ENCODE measurements at places on chromosomes 2 and 18.

- DNase-seq = no peak
- peaks cover 51% of the 10 kb centered on the region for H3K27me3 ChIP-seq
- peaks cover 2% of the 10 kb centered on the region for H3K4me1 ChIP-seq
- no peak overlapping the region for H3K4me3 ChIP-seq
- no peak overlapping the region for H3K27ac ChIP-seq
- H3K36me3 ChIP-seq = no peaks in the 10 kb centered on the region
Observed at GRCh38 chr2:176178757-176179295, 9.6 kb upstream of the HOXD1 start.

GRCh38 chr2:10002109-10002508, 41.2 kb upstream of the KLF11 start:
- H3K4me3 ChIP-seq = no peak overlapping the region
- H3K36me3 ChIP-seq = no peaks in the 10 kb centered on the region
- H3K27me3 ChIP-seq = no peaks in the 10 kb centered on the region

DNA sequence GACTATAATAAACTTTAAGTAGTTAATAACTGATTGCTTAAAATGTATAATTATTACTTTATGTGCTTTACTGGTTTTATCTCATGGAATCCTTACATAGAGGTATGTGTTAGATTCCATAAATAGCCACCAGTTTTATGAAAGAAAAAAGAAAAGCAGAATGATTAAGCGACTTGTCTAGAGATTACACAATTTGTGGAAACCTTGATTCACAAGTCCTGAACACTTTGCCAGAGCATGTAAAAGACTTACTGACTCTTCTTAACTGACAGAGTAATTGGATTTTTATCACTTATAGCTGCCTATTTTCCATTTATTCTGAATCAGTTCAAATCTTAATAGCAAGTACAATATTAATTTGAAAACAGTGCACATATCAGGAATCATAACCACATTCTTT, 448.7 kb upstream of the NETO1 start:
- no peaks in the 10 kb centered on the region for H3K4me1 ChIP-seq
- no peaks in the 10 kb centered on the region for H3K36me3 ChIP-seq
- no peaks in the 10 kb centered on the region for H3K27me3 ChIP-seq
- DNase-seq = no peak
- no peak overlapping the region for H3K27ac ChIP-seq

DNA sequence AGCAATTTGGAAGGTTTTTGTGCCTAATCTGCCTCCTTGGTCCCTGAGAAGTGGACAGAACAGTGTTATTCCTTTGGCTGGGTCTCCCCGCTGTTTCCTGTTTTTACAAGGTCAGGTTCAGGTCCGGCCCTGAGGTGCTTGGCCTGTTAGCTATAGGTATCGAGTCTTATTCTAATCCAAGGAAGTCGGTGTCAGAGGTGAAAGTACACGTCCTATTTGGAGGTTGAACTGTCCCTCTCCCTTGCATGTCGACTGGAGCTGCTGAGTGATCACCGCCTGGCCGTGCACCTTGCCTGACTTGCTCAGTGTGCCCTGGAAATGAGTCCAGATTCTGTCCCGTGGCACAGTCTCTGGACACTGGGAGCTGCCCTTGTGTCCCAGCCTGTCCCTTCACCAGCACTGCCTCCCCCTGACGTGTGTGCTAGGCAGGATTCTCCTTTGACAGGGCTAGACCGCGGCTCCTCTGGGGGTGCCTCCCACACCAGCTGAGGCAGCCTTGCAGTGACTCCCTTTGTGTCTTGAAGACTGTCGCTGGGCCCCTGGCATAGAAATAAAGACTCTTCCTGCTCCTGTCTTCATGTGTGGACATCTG, 65.7 kb upstream of the RBM44 start:
- H3K27ac ChIP-seq = no peak overlapping the region
- peak; percentile 45 for DNase-seq
- H3K4me3 ChIP-seq = no peak overlapping the region
- H3K27me3 ChIP-seq = no peaks in the 10 kb centered on the region
- peaks cover 11% of the 10 kb centered on the region for H3K4me1 ChIP-seq

DNA sequence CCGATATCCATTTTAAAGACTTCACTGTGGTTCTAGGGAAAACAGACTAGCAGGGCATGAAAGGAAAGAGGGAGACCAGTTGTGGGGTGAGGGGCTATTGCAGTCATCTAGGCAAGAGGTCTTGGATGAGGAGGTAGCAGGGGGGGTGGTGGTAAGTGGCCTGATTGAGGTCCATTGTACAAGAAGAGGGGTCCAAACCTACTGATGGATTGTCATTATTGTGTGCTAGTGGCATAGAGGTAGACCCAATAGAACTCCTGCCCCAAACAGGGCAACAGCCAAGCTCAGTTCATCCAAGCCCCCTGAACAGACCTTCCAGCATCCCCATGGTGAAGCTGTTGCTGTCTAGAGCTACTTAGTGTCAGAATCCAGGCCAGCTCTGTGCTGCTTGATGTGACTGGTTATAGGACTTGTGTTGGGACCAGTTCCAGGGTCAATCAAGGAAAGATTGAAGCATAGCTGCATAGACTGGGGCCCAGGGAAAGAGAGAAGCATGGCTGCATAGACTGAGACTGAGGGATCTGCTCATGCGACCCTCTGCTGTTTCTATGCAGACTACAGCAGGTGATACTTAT, 7.0 kb downstream of the ASAP2 start:
- DNase-seq = no peak
- peaks cover 3% of the 10 kb centered on the region for H3K4me1 ChIP-seq
- no peaks in the 10 kb centered on the region for H3K36me3 ChIP-seq

- no peak overlapping the region for H3K27ac ChIP-seq
- no peak for DNase-seq
- H3K4me3 ChIP-seq = no peak overlapping the region
- H3K36me3 ChIP-seq = no peaks in the 10 kb centered on the region
Observed at GRCh38 chr18:26460449-26461091, 87.8 kb downstream of the KCTD1 start.

DNA sequence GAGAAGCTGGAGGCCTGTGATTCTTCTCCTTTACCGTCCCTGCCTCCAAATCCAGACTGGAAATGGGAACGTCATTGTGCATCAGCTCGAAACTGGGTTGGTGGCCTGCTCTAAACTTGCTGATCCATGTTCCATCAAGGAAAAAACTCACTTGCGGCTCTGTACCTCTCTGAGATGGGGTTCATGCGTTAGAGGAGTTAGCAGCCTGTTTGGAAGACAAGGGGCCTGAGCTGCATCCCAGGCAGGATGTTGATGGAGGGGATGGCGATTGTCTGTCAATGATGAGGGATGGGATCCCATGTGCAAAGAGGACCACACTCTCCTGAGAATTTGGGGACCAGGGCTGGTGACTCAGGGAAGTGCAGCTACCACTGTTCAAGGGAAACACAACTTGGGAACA, 26.0 kb downstream of the TWIST2 start:
- no peaks in the 10 kb centered on the region for H3K36me3 ChIP-seq
- H3K4me3 ChIP-seq = no peak overlapping the region
- no peaks in the 10 kb centered on the region for H3K27me3 ChIP-seq
- H3K4me1 ChIP-seq = no peaks in the 10 kb centered on the region
- no peak overlapping the region for H3K27ac ChIP-seq
- no peak for DNase-seq

GRCh38 chr2:99948010-99948409, 194.4 kb downstream of the AFF3 start:
- H3K36me3 ChIP-seq = no peaks in the 10 kb centered on the region
- H3K27ac ChIP-seq = no peak overlapping the region
- no peaks in the 10 kb centered on the region for H3K27me3 ChIP-seq

GRCh38 chr2:213185147-213185822, 33.9 kb upstream of the IKZF2 start:
- no peak for DNase-seq
- H3K4me1 ChIP-seq = no peaks in the 10 kb centered on the region
- H3K27ac ChIP-seq = no peak overlapping the region

DNA sequence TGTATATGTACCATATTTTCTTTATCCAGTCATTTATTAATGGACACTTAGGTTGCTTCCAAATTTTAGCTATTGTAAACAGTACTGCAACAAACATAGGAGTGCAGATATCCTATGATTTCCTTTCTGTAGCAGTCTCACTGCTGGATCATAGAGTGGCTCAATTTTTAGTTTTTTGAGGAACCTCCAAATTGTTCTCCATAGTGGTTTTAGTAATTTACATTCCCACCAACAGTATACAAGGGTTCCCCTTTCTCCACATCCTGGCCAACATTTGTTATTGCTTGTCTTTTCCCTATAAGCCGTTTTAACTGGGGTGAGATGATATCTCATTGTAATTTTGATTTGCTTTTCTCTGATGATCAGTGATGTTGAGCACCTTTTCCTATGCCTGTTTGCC, 114.3 kb downstream of the TMEM17 start:
- no peaks in the 10 kb centered on the region for H3K36me3 ChIP-seq
- no peaks in the 10 kb centered on the region for H3K4me1 ChIP-seq
- no peak overlapping the region for H3K27ac ChIP-seq

- no peak for DNase-seq
- H3K27ac ChIP-seq = no peak overlapping the region
- no peaks in the 10 kb centered on the region for H3K27me3 ChIP-seq
- no peaks in the 10 kb centered on the region for H3K36me3 ChIP-seq
- H3K4me3 ChIP-seq = no peak overlapping the region
- H3K4me1 ChIP-seq = no peaks in the 10 kb centered on the region
Observed at GRCh38 chr2:45614871-45615415, 3.9 kb upstream of the SRBD1 start.
